ENCODE measurements at places on chromosomes 4 and X. TPM values are rescaled to one million over a fixed set of nuclear protein-coding genes. Genes with fewer than 3 reads are reported as not detected.

GRCh38 chrX:136646602-136647239 is 1.2 kb upstream of the CD40LG start:
- DNase-seq = no peak

DNA sequence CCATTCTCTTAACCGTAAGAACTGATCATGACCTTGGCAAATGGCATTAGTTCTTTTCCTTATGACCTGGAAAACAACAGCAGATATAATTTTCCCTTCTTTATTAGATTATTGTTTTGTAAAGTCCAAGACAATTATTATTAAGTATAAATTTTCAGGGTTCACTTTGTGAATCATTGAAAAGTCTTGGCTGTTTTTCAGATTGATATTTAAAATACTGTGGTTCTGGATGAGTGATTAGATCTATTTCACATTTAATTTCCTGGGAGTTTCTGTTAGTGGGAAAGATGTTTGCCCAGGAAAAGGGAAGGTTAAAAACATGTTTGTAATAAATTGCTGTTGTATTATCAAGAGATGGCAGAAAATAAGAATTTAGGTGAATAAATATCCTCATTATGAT is 194.9 kb downstream of the TLL1 start:
- no peak for DNase-seq

GRCh38 chr4:64477127-64477526 is 67.9 kb upstream of the TECRL start:
- DNase-seq = no peak

DNA sequence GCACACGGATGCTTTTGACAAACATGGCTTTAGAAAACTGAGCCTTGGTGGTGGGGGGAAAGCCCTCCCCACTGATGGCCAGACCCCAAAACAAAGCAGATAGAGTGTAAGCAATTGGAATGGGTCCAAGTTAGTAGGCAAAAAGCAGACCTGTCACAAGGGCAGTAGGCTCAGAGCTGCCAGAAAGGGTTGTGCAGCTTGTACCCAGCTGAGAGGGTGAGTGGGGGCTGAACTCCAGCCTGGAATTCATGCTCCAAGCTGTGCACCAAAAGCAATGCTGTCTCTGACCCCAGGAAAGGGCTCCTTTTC is 101.1 kb upstream of the TEX13D start:
- no peak for DNase-seq

DNA sequence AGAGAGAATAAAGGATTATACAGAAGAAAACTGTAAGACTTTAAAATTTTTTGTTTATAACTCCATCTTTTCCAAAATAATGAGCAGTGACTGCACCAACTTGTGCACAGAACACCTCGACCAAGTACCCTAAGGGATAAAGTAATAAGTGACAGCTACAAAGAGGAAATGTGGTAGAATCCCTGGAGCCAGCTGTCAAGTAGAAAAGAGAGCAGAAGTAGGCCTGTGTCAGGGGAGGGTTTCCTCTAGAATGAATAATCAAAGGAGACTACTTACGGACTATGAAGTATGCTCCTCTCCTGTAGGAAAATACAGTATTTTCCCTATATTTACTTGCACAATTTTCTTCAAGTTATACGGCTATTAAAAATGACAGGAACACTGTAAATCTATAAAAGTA is 1.2 kb downstream of the EIF1AX start:
- no peak for DNase-seq

GRCh38 chrX:101265869-101266428 is 25.2 kb downstream of the TAF7L start:
- DNase-seq = no peak

Gene GSX2
- not detected for polyA plus RNA-seq

GRCh38 chr4:63693321-63693720 is 715.9 kb downstream of the TECRL start:
- no peak for DNase-seq

Gene MFAP3L
- 18.4 TPM for polyA plus RNA-seq

DNA sequence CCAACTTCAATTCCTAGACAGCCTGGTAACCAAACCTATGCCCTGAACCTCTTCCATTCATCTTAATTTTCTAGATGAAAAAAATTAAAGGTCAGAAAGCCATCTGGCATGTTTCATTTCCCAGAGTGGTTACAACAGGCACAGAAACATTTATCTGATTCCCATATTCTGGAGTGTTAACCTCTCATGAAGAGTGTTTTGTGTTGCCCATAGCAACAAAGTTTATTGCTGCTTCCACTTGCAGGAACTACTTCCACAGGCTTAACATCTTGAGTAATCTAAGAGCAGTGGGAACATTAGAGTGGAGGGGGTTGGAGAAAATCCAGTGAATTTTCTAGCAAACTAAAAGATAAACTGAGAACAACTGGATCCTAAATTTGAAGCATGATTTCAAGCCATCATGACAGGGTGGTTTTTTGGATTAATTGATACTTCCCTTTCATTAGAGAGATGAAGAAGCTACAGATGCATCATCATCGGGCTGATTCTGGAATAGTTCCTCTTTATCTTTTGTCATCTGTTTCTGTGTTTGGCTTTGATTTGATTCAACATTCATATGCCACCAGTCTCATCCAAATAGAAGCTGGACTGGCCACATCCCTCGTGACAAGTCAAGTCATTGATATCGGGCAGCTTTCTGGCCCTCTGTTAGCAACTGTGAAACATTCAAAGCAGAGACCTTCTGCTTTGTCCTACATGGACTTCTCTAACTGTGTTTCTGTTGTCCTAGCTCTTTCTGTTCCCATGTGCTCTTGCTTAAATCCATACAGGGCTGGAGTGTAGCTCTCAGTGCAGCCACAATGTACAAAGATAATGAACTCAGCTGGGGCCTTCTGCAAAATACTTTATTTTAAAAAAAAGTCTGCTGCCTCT is 167.3 kb downstream of the MID1IP1 start:
- no peak for DNase-seq

Gene RNF150
- 5.0 TPM for polyA plus RNA-seq

DNA sequence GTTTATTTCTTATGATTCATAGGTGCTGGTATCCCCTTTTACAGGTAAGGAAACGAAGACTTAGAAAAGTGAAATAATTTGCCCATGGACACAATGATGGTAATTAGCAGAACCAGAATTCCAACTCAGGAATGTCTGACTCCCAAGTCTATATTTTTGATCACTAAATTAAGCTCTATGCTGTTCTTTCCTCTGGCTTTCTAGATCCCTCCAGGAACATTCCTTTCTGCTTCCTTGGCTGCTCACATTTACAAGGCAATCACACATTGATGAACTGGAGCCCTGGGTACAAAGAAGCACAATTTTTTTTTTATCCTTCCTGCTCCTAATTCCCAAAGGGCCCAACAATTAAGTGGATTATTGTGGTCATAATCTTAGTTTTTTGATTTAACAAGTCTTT is 7.0 kb upstream of the CDKN2AIP start:
- no peak for DNase-seq

Gene PABPC1L2A
- polyA plus RNA-seq = not detected

Gene IL1RAPL1
- polyA plus RNA-seq = not detected
